ENCODE measurements at places on chromosomes 13 and 19.
A peak's percentile ranks its signal among the peaks of the same experiment; 100 is the strongest.

GRCh38 chr13:51802631-51803418 lies 1.1 kb downstream of the DHRS12 start:
- no peak for DNase-seq

DNA sequence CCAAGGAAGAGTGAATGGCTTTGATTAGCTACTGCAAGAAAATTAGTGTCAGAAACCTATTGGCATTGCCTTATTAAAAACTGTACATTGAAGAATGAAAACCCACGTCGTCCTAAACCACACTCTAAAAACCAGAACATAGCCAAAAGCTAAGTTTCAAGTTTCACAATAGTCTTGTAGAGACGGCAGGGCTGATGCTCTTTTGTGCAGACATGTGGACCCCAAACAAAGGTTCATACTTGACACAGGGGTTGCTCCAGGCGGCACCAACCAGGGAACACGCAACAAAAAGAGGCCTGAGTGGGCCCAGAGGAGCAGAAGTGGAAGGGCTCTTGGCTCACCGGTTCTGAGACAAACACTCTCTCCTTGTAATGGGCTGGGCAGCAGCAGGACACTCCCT lies 28.6 kb upstream of the MIR17HG start:
- no peak for DNase-seq

DNA sequence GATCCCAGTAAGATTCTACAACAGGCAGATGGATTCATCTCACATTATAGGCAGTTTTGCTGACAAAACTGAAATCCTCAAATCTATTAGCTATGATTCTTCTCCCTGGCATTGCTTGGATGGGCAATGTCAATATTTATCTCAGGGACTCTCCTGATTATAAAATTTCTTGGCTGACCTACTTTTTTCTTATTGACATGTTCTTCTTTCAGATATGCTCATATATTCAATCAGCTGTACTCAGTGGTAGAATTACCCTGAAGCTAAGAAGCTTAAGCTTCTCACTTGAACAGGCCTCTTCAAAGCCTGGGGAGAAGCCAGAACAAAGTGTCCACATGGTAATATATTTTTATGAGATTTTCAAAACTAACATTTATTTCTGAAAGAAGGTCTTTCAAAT lies 513.6 kb downstream of the PCDH9 start:
- no peak for DNase-seq

DNA sequence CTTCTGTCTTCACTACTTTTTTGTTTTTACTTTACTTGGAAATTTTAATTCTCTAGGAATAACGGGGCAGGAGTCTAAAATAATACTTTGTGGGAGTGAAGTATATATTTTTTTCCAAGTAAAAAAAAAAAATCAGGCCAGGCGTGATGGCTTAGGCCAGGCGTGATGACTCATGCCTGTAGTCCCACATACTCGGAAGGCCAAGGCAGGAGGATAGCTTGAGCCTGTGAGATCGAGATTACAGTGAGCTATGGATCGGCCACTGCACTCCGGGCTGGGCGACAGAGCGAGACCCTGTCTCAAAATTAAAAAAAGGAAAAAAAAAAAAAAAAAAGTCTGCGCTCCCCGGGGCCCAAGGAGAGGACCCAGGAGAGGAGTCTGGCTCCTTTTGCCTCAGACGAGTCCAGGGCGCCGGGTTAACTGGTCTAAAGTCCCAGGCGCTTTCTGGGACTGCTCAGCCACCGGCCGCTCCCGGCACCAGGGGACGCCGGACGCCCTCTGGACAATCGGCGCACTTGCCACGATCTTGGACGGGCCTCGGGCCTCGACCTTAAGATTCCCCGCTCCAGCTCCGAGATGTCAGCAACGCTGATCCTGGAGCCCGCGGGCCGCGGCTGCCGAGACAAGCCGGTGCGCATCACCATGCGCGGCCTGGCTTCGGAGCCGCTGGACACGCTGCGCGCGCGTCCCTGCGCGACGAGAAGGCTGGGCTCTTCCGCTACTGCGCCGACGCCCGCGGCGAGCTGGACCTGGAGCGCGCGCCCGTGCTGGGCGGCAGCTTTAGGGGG lies 2.7 kb upstream of the ZFP82 start:
- peak; percentile 23 for DNase-seq

DNA sequence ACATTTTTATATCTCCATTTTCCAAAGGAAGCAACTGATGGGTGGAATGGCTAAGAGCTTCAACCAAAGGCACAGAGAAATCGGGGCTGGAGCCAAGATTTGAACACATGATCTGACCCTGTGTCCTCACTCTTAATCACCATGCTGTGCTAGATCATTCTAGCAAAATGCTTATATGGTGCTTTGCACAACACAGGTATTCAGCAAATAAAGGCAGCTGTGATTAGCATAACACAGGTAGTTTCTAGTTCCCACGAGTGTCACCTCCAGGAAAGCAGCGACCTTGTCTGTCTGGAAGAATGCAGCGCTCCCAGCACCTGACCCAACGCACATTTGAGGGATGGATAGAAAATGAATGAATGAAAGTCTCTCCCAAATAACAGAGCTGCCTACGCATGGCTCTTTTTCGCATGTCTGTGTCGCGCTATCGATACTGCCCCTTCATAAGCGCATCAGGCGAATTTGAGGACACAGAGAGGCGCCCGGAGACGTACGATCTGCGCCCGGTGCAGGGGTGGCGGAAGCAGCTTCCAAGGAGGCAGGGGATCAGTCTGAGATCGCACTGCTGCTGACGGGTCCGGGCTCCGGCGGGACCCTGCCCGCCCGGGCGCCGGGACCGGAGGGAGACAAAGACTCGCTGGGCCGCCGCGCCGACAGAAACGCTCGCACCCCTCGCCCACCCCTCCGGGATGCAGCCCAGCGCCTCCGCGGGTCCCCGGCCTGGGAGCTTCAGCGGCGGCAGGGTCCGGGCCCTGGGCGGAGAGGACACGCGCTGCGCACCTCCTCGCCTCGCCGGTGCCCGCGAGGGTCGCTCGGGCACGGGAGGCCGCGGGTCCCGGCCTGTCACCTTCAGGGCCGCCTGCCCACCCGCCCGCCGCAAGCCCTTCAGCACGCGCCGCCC lies 609 bp downstream of the EPS15L1 start:
- no peak for DNase-seq

DNA sequence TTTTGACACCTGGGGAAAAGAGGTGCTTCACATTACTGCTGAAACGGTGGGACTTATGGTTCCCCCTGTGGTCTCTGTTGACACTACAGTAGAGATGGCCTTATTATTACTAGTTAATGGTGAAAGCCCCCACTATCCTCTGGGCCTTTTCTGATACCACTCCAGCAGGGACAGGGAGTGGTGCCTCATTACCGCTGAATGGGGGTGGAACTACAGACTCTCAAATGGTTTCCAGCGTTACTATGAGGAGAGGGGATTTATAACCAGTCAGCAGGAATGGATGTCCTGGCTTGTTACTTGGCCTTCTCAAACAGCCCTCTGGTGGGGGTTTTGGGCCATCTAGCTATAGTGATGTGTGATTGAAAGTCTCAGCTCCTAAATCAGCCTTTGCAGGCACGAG lies 96.7 kb upstream of the DIAPH3 start:
- DNase-seq = peak; percentile 5

- peak; percentile 4 for DNase-seq
Measured at GRCh38 chr13:22648320-22648801, 532.4 kb upstream of the SGCG start.

- DNase-seq = no peak
Measured at GRCh38 chr13:21546372-21546771, 57.6 kb downstream of the MICU2 start.

GRCh38 chr13:50677687-50678463 lies 165.6 kb downstream of the DLEU7 start:
- DNase-seq = no peak

- DNase-seq = no peak
Measured at GRCh38 chr13:19183676-19184075, 2.1 kb upstream of the TUBA3C start.

- DNase-seq = no peak
Measured at GRCh38 chr13:110894086-110894485, 20.8 kb downstream of the ANKRD10 start.

GRCh38 chr19:15201374-15202023 lies 704 bp upstream of the NOTCH3 start:
- DNase-seq = no peak

Data from SK-N-DZ (cell line).